Ascending aorta (tissue), 2 donors: ENCODE measurements at places on chromosomes 12 and 14. TPM values are rescaled to one million over a fixed set of nuclear protein-coding genes. Genes with fewer than 3 reads are reported as not detected.

DNA sequence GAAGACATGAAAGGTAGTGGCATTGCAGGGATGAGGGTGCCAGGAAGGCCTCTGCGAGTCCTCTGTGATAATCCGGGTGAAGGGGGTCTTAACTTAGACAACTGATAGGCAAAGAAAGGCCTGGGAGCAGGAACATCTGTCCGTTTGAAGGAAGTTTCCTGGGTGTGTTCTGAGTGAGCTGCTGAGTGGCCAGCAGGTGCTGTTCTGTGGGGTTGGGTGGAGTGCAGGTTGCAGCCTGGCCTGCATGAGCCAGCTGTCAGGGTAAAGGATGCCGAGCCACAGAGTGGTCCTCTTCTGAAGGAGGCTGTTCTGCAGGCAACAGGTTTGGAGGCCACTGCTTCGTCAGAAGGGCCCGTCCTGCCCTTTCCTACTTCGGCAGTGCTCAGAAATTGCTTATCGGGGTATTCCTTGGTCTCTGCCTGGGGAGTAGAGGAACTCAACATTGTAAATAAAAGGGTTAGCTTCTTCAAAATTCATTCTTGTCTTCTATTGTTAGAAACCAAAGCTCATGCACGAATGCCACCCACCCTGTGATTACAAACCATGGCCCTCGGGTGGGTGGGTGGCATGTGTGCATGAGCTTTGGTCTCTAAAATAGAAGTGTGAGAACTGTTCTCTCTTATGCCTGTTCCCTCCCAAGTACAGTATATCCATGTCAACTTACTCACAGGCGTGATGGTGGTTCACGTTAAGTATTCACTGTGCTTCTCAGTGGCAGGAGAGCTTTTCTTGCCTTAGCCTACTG, 118.9 kb downstream of the CHST11 start:
- no peaks in the 10 kb centered on the region for H3K36me3 ChIP-seq
- H3K27ac ChIP-seq: no peak overlapping the region
- no peaks in the 10 kb centered on the region for H3K27me3 ChIP-seq
- H3K4me1 ChIP-seq: no peaks in the 10 kb centered on the region
- no peak for DNase-seq

DNA sequence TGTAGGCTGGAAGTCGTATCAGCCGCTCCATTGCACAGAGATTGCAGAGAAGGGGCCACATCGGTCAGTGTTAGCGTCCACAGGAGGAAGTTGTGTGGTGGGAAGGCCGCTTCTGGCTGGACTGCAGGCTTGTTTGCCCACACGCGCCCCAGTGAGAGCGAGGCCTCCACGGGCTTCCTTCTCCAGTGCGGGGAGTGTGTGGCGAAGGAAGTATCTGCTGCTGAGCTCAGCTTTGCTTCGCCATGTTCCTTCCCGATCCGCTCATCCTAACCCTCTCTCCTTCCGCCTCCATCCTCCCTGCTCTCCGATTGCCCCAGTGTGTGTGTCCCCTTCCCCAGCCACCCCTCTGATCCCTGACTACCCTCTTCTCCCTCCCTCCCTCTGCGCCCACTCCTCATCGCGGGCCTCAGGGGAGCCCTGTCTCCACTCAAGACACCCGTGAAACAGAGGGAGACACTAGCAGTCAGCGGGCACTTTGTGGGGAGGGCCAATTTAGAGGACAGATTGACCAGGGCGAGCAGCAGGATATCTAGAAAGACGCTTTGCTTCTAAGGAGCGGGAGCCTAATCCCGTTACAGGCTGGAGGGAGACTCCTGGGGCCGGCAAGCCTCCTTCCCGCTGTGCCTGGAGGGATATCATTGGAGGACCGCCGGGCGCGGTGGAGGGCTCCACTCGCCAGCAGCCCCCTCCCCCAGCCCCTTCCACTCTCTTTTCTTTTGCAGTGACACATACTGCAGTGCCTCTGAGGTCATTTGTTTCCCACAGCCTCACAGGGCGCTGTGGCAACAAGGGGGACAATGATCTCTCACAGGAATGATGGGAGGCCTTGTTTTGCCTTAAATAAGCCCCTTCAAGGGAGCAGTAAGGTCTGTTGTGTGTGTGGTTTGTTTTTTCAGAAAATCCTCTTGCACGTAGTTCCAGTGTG, 428.8 kb downstream of the ZFP36L1 start:
- no peaks in the 10 kb centered on the region for H3K27me3 ChIP-seq
- peaks cover 15% of the 10 kb centered on the region for H3K4me1 ChIP-seq
- H3K27ac ChIP-seq: peak overlapping the region; percentile 89
- no peaks in the 10 kb centered on the region for H3K36me3 ChIP-seq

- H3K4me3 ChIP-seq: no peak overlapping the region
- no peaks in the 10 kb centered on the region for H3K27me3 ChIP-seq
- H3K36me3 ChIP-seq: no peaks in the 10 kb centered on the region
- H3K27ac ChIP-seq: peak overlapping the region; percentile 59
- H3K4me1 ChIP-seq: peaks cover 47% of the 10 kb centered on the region
Measured at GRCh38 chr12:105352052-105352451, 21.6 kb downstream of the C12orf75 start.

DNA sequence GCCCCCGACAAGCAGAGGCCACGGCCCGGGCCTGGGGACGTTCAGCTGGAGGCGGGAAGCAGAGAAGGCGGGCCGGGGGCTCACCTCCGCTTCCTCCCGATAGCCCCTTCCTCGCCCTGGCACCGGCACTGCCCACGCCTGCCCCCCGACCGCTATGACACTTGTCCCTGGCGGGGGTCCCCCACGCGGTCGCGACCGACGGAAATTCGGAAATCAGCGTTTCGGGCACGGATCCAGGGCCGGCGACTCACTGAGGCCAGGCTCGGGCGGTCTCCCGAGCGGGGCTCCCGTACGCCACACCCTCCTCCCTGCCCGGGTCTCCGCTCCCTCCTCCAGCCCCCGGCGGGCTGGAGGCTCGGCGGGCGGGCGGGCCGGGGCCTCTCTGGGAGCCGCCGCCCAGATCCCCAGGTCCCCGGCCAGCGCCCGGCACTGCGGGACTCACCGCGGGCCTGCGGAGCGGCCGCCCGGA, 581 bp downstream of the PITPNM2 start:
- peaks cover 18% of the 10 kb centered on the region for H3K4me1 ChIP-seq
- no peaks in the 10 kb centered on the region for H3K36me3 ChIP-seq
- no peaks in the 10 kb centered on the region for H3K27me3 ChIP-seq
- DNase-seq: no peak
- peak overlapping the region; percentile 69 for H3K4me3 ChIP-seq

The TMEM132D gene
- not detected for total RNA-seq
